Coronary artery (tissue), 2 donors: ENCODE measurements at places on chromosomes 4 and X.

GRCh38 chrX:8084006-8084405 is 87.1 kb downstream of the VCX2 start:
- no peak for DNase-seq

GRCh38 chr4:89995006-89995405 is 100.4 kb downstream of the MMRN1 start:
- DNase-seq, result no peak

DNA sequence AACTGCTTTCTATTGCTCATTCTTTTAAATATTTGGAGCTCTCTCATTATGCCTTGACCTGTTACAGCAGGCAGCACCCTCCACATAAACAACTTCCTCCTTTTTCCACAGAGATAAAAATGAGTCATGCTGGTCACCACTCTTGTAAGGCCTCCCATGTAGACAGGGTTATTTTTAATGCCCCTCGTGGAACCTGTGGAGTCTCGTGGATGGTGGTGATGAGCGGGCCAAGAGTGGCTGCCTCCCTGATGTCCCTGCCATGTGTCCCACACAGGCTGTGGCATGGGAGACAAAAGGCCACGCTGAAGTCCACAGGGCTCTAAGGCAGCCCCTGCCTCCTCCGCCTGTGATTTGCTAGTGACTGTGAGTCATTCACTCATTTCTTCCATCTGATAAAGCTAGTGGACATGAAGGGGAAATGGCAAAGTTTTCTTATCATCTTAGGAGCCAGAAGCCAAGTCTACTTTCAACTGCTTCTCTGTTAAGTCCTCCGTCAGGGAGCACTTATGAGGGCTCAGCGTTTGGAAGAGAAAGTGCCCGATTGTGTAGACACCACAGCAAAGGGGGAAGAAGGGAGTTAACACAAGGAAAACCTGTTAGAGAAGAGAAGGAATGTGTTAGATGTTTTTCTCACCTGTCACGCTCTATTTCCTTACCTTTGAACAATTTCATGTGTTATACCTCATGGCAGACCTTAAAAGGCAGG is 121.6 kb upstream of the FAT1 start:
- DNase-seq, result no peak

DNA sequence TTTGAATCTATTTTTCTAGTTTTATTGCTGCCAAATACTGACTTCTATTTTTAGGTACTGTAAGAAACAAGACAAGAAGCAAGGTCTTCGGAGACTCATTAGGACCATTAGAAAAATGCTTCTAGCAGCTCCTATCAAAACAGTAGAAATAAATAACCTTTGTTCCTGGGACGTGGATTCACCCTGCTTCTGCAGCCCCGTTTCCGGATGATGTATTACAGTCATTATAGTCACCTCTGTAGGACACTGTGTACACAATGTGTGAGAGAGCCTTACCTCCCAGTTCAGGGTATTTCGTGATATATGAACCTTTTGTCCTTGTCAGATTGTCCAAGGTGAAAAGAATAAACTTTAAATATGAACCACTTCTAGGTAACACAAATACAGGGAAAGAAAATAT is 484.0 kb upstream of the TECRL start:
- DNase-seq, result no peak

DNA sequence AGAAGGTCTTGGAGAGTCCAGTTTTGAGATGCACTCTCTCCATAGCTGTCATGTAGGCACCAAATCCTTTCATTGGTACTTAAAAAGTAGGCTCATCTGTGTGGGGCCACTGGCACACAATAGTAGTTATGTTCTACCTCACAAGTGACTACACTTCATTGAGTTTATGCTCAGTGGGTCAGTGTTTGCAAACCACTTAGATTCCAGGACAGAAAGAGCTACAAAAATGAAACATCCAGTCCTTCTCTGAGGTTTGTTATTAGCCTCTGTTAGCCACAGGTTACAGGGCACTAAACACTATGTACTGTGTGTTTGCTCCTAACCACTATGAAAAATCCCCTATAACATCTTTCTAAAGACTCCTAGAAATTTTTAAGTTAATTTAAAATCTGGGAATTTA is 13.8 kb downstream of the RAB28 start:
- DNase-seq, result no peak

DNA sequence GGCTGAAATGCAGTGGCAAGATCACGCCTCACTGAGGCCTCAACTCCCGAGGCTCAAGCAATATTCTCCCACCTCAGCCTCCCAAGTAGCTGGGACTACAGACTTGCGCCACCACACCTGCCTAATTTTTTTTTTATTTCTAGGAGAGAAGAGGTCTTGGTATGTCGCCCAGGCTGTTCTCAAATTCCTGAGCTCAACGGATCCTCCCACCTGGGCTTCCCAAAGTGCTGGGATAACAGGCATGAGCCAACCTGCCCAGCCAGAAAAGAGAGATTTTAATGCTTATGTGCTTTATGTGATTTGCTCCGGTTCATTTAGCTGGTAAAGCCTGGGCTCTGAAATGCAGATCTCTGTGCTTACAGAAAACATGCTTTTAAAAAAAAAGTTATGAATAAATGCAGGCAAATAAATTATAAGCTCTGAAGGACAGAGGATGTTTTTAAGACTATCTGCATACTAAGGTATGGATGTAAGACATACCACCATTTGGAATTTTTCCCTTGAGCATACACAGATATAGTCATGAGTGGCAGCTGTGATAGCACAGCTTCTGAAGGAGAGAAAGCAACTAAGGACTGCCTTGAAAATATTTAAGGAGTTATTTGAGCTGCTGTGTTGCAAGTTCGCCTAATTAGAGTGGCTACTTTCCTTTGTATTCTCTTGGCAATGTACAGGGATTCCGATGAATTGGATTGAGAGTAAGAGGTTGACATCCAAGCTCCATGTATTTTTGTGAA is 13.8 kb downstream of the GUCY1B1 start:
- no peak for DNase-seq

- DNase-seq, result no peak
These were observed 581.4 kb upstream of the AADAT start for GRCh38 chr4:170671171-170671570.

- DNase-seq, result no peak
These were observed 328.4 kb downstream of the PAPSS1 start for GRCh38 chr4:107391630-107392028.

- no peak for DNase-seq
These were observed 1.8 kb downstream of the PCSK1N start for GRCh38 chrX:48833542-48834138.

- DNase-seq, result no peak
These were observed 287.0 kb upstream of the MAGEB18 start for GRCh38 chrX:25851141-25851540.

DNA sequence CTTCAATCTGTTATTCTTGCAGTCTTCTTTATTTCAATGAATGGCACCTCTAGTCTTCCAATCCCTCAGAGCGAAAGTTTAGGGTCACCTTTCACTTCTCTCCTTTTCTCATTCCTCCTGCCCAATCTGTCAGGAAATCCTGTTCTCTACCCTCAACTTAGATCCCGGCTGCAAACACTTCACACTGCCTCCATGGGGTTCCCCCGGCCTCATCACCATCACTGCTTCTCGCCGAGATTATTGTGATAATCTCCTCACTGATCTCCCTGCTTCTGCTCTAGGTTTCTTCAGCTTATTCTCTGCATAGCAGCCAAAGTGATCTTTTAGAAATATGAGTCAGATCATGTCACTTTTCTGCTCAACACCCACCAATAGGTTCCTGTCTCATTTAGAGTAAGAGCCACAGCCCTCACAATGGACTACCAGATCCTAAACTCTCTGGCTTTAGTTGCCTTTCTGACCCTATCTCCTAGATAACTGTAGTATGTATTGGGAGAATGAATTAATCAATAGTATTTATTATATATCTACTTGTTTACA is 43.6 kb upstream of the TBC1D9 start:
- DNase-seq, result no peak

DNA sequence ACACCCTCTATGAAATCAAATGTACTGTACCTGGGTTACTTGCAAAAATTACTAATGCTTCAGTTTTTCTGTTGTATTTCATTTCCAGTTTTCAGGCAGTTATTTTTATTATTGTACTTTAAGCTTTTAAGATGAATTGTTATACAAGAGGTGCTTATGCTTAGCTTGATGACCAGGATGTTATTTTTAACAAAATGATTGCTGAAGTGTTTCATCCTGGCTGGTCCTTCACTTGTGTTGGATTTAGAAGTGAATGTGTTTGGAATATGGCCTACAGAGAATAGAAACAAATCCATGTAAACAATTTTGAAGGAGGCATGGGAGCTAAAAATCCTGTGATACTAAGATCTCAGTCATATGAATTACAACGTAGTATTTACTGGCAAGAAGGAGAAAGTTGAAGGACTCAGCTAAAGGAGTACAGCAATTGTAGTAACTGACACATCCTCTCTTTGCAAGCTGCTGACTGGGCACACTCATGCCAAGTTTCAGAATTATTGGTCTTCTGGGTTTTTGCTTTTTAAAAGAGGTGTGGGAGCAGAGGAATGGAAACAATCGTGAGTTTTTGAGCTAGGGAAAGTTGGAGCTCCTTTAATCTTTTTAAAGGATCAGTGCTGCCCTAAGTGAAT is 9.2 kb downstream of the UBE2A start:
- DNase-seq, result no peak

GRCh38 chr4:4394644-4395043 is 7.7 kb downstream of the NSG1 start:
- no peak for DNase-seq

DNA sequence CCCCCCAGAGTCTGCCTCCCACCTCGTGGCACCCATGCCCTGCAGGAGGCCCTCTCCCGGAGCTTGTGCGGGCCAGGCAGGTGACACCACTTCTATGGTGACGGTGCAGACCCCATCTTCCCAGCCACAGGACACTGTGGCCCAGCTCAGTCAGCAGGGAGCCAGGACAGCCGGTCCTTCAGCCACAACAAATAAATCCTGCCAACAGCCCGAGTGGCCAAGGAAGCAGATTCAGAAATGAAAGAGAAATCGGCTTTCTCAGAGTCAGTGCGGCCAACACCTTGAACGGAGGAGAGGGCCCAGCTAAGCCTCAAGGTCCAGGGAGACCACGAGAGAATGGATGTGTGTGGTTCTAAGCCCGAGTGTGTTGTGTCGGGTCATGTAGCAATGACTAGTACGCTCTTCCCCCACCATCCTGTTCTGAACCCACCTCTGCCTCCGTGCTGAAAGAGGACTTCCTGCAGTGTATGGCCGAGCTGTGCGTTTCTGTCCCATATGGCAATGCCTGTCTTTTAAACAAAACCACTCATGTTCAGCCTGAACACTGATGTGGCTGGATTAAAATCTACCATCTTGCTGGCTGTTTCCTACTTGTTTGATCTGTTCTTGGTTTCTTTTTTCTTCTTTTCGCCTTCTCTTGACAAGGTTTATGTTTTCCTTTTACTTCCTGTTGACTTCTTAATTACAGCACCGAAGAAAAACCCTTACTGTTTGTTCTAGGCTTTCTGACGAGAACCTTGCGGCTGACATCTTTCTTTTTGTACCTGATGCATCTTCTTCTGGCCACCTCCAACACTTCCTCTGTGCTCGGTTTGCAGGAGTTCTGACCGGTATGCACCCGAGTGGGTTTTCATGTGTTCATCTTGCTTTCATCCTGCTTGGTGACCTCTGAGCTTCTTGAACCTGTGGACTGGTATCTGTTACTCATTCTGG is 53.1 kb downstream of the GAK start:
- DNase-seq, result no peak

DNA sequence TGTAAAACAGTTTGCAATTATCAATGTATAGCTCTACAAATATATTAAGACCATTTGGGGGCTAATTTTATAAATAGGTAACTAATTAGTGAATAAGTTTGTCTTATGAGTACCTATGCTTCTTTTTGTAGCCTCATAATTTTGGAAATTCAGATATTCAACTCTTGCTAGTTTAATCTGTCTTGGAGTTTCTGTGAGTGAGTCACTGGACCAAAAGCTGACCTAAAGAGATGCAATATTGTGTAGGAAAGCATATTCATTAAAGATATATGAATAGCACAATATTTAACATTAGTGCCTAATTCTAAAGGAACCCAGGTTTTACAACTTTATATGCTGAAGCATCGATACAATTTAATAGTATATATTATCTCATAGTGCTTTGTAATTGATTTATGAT is 161.3 kb upstream of the PCDH18 start:
- no peak for DNase-seq

DNA sequence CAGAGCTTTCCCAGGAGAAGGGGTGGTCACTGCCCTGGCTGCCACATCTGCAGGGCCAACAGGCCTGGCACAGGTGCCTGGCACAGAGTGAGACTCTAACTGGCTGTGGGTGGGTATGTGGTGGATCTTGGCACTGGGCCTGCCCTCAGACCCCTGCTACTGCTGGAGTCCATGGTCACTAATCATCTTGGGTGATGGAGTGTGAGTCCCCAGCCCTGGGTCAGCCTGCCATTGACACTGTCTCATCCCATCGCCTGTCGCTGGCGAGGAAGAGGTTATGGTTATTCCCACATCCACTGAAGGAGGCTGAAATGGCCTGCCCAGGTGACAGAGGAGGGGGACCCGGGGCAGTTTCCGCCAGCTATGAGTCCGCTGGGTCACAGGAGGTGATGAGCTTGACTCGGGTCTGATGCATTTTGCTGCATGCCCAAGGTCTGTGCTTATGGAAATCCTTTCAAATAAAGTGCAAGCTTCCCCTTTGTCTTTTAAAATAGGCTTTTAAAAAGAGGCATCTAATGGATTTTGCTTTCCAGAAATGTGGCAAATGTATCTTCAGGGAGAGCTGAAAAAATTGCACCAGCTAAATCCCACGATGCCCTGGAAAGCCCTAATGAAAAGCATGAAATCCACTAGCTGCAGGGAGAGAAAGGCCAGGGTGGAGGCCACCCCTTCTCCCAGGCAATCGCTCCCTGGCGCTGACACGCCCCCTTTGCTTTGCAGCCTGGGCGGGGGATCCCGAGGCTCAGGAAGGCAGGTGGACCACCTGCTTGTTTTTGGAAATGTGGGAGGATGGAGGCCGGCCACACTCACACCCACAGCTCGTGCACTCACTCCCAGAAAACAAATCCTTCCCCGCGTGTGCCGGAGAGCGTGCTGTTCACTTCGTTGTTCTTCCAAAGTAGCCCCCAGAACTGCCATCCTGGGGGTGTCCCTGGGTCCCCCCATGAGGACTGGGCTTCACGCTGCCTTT is 54.9 kb downstream of the ABLIM2 start:
- no peak for DNase-seq

DNA sequence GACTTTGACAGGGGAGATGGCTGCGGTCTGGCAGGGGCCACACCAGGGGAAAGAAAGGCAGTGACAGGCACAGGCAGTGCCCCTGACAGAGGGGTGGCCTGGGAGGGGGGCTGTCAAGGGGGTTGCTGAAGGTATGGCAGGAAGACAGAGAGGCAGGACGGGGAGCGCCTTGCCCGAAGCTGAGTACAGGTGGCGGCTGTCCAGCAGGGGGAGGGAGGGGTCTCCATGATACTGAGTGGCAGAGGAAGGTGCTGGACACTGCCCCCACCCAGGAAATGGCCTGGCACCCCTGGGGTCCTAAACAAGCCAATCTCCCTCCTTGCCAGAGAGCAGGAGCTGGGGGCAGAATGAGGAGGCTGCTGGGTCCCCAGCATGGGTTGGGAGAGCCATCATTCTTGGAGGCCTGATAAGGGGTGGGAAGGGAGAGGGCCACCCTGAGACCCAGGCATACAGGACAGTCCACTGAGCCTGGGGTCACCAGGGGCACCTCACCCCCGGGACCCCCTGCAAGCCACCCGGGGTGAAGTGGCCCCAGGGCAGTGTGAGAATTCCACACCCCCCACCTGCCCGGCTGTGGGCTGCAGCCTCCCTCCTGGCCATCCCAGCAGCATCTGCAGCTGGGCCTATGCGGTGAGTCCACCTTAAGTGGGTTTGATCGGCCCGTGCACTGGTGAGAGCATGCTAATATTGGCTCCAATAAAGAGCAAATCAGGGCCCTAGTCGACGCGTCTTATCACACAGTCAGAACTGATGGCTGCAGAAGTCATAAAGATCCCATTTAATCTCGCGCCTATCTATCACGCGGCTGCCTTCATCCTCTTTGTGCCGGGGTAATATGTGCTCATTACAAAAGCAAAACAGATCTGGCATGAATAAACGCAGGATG is 108.5 kb downstream of the FAM53A start:
- no peak for DNase-seq
